Adipose tissue (tissue), 3 donors: ENCODE measurements at places on chromosomes 6 and 20. TPM values are rescaled to one million over a fixed set of nuclear protein-coding genes. Genes with fewer than 3 reads are reported as not detected.

FAM83C gene
- not detected for polyA plus RNA-seq

MEP1A gene
- polyA plus RNA-seq: 0.05 TPM

BHLHE23 gene
- polyA plus RNA-seq: not detected

CHRNA4 gene
- not detected for polyA plus RNA-seq

MRAP2 gene
- 0.54 TPM for polyA plus RNA-seq

SLC22A16 gene
- polyA plus RNA-seq: 0.08 TPM

ZC3H12D gene
- 0.24 TPM for polyA plus RNA-seq

SPATA25 gene
- 1.1 TPM for polyA plus RNA-seq

SKIC2 gene
- polyA plus RNA-seq: 28.7 TPM

STMND1 gene
- polyA plus RNA-seq: 3.0 TPM

PDYN gene
- polyA plus RNA-seq: not detected

HRH3 gene
- polyA plus RNA-seq: 0.10 TPM

IMPG1 gene
- not detected for polyA plus RNA-seq

ALDH8A1 gene
- 0.56 TPM for polyA plus RNA-seq

NKAIN2 gene
- 0.67 TPM for polyA plus RNA-seq

TFAP2D gene
- polyA plus RNA-seq: 0.22 TPM

EYS gene
- polyA plus RNA-seq: 0.90 TPM

LRRN4 gene
- 1.7 TPM for polyA plus RNA-seq

PDE10A gene
- polyA plus RNA-seq: 6.8 TPM

IL17A gene
- not detected for polyA plus RNA-seq

CGA gene
- 0.08 TPM for polyA plus RNA-seq

HLA-DOA gene
- 3.3 TPM for polyA plus RNA-seq

C4A gene
- 112 TPM for polyA plus RNA-seq

COL12A1 gene
- 55.7 TPM for polyA plus RNA-seq

OR2H1 gene
- not detected for polyA plus RNA-seq

TAGAP gene
- polyA plus RNA-seq: 0.43 TPM

RIN2 gene
- polyA plus RNA-seq: 15.0 TPM

UST gene
- polyA plus RNA-seq: 17.9 TPM

BACH2 gene
- polyA plus RNA-seq: 0.52 TPM

LY6G6C gene
- not detected for polyA plus RNA-seq

MAPK13 gene
- polyA plus RNA-seq: 12.1 TPM

SERPINB1 gene
- polyA plus RNA-seq: 299 TPM

ULBP3 gene
- 0.67 TPM for polyA plus RNA-seq

STX16 gene
- polyA plus RNA-seq: 36.9 TPM

PLCB4 gene
- 5.7 TPM for polyA plus RNA-seq

KIF16B gene
- polyA plus RNA-seq: 8.7 TPM

HLA-DQB1 gene
- polyA plus RNA-seq: 73.5 TPM
